ENCODE measurements at places on chromosomes 7 and 10.

DNA sequence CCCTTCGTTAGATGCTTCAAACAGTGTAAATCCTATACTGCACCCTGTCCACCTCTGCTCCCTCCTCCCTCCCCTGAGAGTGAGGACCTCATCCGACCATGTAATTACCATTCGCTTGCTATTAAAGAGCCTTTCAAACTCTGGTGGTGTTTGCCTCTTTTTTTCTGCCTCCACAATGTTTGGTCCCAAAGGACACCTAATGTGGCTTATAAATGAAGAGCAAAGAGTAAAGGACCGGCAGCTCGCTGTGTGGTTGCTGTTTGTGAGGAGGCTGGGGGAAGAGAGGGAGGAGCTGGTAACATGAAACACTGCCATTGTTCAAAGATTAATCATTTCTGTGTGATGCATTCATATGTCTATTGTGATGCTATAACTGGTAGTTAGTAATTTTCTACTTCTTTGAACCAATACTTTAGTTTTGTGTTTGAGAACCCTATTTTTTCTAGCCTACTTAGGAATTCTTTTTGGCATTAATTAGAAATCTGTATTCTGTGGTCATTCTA, 27.9 kb downstream of the MTURN start:
- DNase-seq = peak; percentile 80

DNA sequence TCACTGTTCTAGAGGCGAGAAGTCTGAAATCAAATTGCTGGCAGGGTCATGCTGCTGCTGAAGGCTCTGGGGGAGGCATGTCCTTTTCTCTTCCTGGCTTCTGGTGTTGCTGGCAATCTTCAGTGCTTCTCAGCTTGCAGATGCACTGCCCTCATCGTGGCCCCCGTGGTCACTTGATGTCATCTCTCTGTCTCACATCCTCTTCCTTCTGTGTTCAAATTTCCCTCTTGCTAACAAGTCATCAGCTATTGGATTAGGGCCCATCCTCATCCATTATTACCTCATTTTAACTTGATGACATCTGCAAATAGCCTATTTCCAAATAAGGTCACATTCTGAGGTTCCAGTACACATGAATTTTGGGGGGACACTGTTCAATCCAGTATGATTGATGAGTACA, 36.6 kb upstream of the SRGN start:
- DNase-seq = no peak

- no peak for DNase-seq
These were observed 40.1 kb downstream of the GPR26 start for GRCh38 chr10:123706236-123706635.

DNA sequence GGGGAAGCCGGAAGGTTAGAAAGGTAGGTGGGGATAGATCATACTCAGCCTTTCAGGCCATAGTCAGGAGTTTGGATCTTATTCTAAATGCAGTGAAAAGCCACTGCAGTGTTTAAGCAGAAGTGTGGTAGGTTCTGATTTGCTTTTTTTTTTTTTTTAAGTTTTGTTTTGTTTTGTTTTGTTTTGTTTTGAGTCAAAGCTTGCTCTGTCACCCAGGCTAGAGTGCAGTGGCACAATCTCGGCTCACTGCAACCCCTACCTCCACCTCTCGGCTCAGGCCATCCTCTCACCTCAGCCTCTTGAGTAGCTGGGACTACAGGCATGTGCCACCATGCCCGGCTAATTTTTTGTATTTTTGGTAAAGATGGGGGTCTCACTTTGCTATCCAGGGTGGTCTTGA, 23.5 kb downstream of the RHOBTB1 start:
- DNase-seq = no peak

GRCh38 chr10:13437026-13437555, 89.0 kb upstream of the SEPHS1 start:
- DNase-seq = no peak

GRCh38 chr10:92693534-92693893, 3.8 kb downstream of the HHEX start:
- no peak for DNase-seq

DNA sequence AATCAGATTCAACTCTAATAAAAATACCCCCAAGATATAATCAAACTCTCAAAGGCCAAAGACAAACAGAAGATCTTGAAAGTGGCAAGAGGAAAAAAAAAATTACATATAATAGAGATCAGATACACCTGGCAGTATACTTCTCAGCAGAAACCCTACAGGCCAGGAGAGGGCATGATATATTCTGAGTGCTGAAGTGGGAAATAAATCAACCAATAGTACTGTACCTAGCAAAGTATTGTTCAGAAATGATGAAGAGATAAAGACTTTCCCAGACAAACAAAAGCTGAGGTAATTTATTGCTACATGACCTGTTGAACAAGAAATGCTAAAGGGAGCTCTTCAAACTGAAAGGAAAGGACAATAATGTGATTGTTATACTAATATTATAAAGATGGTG, 291.9 kb downstream of the SH2D4B start:
- no peak for DNase-seq

DNA sequence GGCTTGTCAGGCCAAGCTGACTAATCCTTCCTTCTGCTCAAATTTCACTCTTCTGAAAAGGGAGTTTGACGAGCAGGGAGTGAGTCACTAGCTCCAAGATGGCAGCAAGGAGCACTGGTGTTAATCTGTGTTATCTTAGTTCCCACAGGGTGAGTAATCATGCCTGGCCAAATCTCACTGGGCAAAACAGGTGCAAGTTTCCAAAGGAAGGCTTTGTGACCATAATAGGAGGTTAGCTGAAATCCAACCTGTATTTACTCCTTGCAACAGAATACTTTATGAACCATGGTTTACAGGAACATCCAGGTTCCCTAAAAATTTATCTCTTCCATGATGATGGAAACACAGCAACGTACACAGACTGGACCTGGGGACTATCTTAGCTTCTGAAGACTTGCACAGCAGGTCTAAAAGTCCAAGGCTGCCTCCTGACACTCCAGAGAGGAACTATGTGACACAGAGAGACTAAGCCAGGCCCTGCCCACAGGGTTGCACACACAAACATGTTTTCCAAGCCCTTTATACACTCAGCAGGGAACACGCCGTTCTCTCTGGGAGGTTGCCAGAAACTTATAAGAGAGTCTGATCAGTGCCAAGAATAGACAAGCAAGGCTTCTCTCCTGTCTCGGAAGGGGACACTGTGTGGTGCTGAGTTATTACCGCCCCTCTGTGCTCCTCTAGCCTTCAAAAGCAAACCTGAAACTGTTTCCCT, 46.3 kb downstream of the PDK4 start:
- peak; percentile 64 for DNase-seq

- no peak for DNase-seq
These were observed 13.3 kb downstream of the CAV1 start for GRCh38 chr7:116538138-116538537.

DNA sequence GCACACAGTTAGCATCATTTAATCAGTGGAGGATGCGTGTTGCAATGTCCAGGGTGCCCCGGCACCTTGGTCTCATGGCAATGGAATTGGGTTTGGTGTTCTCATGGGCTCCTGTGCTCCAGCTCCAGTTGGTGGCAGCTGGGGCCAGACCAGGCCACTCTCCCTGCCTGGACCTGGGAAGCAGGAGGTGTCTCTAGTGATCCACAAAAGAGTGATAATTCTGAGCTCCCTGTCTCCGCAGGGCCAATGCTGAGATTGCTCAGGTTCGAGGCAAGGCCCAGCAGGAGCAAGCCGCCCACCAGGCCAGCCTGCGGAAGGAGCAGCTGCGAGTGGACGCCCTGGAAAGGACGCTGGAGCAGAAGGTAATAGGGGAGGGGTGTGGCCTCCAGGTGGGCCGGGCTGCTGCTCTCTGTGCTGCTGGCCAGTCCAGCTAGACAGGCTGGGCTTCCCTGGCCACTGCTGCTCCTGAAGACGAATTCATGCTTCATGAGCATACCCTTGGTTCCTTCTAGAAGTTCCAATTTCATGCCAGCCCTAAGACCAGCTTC, 21.7 kb upstream of the BTBD16 start:
- DNase-seq = no peak

Data from eye (tissue), 1 donor.